Fibroblast of skin of right quadriceps (primary cell): ENCODE measurements at places on chromosomes 7 and 10.

DNA sequence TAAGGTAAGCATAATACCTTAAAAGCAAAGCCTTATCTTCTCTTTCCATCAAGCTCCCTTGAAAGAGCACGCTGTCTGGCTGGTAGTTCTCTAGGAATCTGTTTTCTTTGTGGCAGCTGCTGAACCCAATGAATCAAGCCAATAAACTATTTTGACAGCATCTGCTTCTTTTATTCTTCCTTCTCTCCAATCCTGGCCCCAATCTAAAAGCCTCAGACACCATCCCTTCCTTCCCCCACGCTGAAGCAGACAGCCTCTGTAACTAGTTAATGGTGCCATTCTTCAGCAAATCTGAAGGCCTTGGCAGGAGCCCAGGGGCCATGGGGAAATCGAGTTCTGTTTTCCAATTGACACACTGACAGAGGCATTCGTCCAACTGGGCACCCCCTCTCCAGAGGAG, 186.6 kb upstream of the LYZL1 start:
- DNase-seq = no peak

- peak; percentile 14 for DNase-seq
Measured at GRCh38 chr7:107078517-107078966, 34.0 kb downstream of the PRKAR2B start.

DNA sequence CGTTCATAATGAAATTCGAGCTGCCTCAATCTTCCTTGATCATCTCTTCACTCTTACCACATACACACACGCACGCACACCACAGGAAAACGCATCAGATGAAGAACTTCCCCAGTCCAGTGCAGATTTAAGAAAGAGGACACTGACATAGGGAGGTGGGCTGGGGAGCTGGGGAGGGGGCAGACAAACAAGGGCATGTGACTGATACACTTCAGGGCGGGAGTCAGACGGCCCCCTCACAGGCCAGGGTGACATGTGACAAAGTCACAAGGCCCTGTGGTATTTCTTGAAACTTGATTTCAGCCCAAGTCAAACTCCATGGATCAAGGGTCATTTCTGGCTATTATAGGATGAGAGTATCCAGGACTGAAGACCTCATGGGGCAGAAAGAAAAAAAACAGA, 82.6 kb downstream of the KCNMA1 start:
- DNase-seq = no peak

DNA sequence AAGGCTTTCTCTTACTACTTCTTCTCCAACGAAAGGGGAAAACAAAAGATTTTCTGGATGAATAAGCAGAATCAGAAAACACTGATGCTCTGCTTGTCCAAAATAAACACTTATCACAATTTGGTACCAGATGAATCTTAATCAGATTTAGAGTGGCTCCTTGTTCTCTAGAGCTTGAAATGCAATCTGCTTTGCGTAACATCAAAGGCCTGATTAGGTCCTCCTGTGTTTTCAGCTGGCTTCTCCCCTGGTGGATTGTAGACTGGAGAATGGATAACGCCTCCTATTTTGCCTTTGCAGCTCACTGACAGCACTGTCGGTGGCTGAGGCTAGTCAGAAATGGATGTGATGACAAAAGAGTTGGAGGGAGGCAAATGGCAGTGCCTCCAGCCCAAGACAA, 91.2 kb downstream of the FAM13C start:
- no peak for DNase-seq

GRCh38 chr10:86855513-86855912, 99.1 kb downstream of the BMPR1A start:
- DNase-seq = no peak

DNA sequence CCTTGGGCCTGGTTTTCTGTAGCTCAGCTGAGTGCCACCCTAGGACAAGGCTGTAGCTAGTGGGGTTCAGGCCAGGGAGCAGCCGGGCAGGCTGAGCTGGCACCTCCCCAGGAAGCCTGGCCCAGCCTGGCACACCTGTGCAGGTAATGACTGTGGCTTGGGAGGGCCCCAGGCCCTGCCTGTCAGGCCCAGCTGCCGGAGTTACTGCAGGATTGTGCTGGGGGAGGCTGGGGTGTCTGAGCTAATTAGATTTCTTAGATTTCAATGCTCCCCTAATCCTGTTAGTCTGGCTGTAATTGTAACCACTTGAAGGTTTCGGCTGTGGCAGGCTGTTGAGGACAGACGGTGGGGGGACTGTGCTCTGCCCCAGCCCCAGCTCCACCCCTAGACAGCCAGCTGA, 6.0 kb downstream of the ZMIZ1 start:
- DNase-seq = no peak

DNA sequence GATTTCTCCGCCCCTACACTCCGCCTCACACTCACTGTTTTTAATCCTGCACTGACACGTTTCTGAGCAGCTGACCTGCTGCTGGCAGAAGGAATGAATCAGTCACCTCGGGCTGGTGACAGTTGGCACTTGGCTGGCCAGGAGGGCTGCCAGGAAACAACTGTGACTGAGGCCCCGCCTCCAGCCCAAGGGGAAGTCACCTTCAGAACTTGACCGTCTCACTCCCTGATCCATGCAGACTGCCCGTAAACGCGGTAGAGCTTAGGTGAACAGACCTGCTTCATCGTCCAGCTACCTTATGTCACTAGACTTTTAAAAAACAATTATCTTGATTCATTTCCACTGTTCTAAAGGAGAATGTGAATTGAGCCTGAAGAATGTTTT, 107.5 kb downstream of the DOCK1 start:
- no peak for DNase-seq

- peak; percentile 66 for DNase-seq
Measured at GRCh38 chr10:63760034-63760707, 239.0 kb downstream of the REEP3 start.

DNA sequence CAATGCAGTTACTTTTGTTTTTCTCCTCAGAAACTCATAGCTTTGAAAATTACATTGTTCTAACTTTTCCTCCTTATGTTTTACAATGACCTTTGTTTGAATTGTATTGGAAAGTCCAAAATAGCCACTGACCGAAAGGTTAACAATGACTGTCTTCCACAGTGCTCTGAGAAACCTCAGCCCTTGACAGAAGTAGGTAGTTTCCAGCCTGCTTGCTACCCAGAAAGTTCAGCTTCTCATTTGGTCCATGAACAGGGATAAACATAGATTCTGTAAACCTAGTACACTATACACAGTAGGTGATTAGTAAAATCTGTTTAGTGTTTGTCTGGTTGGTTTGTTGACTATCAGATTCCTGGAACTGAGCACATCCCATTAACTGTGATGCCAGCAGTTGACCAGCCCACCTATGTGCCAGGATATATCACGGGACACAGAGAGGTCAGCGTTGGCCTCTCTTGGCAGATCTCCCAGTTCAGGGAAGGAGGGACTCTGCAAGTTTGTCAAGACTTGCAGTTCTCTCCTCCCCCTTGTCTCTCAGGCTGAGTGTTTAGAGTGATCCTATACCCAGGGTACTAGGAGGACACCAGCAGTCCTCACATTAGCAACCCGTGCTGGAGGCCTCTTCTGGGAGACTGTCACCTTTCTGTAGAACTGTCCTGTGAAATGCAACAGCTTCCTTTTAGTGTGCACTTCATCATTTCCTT, 297.6 kb downstream of the ARHGAP12 start:
- DNase-seq = no peak

DNA sequence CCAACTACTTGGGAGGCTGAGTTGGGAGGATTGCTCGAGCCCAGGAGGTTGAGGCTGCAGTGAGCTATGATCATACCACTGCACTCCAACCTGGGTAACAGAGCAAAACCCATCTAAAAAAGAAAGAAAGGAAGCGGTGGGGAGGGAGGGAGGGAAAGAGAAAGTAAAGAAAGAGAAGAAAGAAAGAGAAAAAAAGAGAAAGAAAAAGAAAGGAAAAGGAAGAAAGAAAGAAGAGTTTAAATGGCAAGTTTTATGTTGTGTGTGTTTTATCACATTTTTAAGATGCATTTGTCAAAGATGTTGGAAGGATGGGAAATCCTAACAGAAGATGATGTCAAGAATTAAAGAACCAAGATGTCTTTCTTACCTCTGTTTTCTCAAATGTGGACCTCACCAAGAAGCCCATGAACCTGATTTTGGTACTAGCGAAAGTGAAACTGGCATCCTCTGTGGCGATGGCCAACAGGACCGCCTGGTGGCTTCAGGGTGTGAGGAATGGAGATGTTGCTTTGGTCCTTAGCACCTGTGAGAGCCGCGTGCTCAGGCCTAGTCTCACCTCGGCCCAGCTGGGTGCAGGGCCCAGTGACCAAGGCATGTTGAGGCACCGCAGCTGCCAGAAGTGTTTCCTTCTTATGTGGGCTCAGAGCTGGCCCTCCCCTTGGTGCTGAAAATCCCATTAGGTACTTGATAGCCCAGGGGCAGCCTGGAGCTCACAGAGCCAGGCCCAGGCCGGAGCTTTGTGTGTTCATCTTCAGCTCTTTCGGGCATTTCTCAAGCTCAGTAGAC, 9.8 kb downstream of the UCMA start:
- no peak for DNase-seq

DNA sequence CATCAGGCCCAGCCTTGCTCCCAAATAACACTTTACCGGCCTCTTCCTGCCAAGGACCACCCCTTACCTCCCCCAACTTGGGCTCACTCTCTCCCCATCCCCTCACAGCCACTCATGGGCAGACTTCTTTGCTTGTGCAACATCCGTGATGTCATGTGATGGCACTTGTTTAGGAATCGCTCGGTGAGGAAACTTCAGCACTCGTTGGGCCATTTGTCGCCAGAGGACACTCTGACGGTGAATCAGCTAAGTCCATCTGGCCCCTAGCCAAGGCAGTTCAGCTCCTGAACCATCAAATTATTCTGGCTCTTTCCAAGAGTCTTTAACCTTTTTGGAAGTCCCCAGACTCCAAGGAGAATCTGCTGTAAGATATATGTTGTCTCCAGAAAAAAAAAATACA, 19.2 kb downstream of the BTBD16 start:
- no peak for DNase-seq

DNA sequence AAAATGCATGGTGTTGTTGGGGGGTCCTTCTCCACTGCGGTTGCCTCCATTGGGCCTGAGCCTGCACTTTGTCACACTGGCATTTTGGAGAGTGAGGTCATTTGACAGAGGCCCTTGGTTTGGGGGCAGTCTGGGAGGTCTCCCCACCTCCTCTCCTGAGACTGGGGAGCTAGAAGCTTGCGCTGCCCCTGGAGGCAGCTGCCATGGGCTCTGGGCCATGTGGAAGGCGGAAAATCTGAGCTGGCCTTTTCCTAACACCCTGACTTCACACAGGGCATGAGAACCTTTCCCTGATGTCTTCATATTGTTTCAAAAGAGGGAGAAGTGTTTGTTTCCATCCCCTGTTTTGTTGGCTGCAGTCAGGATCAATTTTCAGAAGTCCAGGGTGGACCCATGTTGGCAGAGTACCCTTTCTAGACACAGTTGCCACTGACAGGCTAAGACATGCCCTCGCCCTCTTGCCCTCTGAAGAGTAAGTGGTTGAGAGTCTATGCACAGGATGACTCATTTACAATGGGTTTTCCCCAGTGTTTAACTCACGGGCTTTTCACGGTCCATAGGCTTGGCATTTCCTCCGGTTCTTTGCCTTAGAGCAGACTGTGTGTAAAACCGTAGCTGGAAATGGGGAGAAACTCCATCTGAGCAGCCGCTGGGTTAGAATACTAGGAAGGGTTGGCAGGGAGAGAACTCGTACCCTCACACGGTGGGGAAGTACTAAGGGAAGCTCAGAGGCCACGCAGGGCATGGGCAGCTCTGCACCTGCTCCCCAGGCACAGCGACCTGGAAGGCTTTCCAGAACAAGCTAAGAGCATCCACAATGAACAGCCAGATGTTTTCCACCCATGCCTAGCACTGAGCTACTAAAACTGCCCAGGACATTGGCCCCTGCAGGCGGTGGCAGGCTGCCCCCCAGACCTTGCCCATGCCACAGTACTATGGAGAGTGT, 655.0 kb downstream of the SDK1 start:
- DNase-seq = no peak

GRCh38 chr7:66413379-66414114, 208.4 kb downstream of the TPST1 start:
- DNase-seq = peak; percentile 86

- no peak for DNase-seq
Measured at GRCh38 chr10:133247681-133248333, 10.2 kb downstream of the VENTX start.

- DNase-seq = peak; percentile 54
Measured at GRCh38 chr7:146004805-146005204, 111.8 kb upstream of the CNTNAP2 start.

GRCh38 chr10:66925896-66926715, at the start of gene LRRTM3:
TSS of gene LRRTM3 (plus strand) at chr10:66926036.
- peak; percentile 81 for DNase-seq

GRCh38 chr7:20233362-20233761, 16.2 kb upstream of the MACC1 start:
- no peak for DNase-seq

- DNase-seq = no peak
Measured at GRCh38 chr10:132206806-132207535, 20.2 kb downstream of the DPYSL4 start.

GRCh38 chr7:75575488-75576121, 83.5 kb downstream of the SPDYE5 start:
- DNase-seq = peak; percentile 82

GRCh38 chr10:47294057-47294456, 5.9 kb upstream of the GDF10 start:
- no peak for DNase-seq

DNA sequence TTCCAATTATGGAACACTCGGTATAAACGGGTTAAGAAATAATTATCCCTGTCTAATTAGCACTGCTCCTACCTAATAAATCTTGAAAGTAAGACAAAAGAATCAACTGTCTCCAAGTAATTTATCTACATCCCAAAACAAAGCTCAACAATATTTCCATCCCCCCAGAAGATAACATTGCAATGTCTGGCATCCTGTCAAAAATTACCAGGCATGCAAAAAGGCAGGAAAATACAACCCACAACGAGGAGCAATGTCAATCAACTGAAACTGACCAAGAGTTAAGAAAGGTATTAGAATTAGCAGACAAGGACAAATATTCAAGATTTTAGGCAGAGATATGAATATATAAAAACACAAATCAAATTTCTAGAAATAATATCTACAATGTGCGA, 84.5 kb upstream of the SVIL start:
- no peak for DNase-seq

DNA sequence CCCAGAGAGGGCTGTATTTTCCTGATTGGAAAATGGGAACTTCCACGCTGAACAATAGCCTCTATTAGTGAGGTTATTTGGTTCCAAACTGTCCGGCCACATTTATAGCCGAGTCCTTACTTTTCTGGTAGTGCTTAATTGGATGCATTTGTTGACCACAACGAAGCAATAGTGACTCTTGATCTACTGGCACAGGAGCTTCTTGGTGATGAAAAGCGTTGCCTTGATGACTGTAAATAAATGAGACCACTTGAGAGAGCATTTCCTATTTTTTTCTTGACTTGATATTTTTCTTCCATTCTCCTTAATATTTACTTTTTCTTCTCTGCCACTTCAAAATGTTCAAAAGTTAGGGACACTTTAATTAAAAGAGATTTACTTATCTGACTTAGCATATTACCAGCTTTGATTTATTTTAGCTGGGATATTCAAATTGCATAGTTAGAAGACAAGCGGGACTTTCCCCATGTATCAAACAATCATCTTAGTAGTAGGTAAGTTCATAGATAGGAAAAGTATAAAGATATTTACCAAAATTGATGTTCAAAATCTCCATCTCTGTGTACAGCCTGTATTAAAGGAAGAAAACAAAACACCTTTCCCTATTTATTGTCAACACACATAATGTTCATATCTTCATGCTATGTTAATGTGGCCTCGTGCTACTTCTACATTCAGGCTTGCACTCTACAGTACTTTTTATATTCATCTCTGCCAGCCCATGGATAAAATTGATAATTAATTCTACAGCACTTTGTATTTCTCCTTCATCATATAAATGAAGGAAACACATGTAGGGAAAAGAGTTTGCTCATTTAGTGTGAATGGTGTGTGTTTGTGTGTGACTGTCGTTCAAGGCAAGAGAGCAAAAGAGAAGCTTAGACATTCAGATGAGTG, 5.1 kb upstream of the SP8 start:
- DNase-seq = no peak
